ENCODE measurements at places on chromosomes 2 and 18.

DNA sequence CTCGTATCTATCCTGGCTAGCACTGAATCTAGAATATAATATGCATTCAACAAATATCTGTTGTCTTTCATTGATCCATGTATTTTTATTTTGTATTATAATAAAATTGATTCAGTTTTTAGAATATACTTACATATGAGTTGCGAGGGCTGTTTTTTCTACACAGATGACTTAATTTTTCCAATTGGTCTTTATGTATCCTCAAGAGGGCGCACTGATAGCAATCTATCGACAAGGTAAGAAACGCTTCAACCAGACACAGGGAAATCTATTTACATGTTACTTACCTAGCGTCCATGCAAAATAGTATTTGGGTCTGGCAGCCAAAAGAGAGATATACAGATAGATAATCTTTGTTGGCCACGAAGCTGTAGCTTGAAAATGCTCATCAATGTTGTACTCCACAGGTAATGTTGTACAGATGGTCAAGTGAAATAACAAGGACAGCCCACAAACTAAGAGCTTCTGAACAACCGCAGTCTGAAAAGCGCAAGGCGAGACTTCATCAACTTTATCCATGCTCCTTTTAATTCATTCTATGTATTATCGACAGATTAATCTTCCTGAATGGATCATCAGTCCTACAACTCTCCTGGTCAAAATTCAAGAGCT is 35.5 kb upstream of the KIDINS220 start:
- no peaks in the 10 kb centered on the region for H3K4me1 ChIP-seq
- H3K36me3 ChIP-seq = no peaks in the 10 kb centered on the region
- no peak overlapping the region for H3K27ac ChIP-seq
- DNase-seq = no peak

DNA sequence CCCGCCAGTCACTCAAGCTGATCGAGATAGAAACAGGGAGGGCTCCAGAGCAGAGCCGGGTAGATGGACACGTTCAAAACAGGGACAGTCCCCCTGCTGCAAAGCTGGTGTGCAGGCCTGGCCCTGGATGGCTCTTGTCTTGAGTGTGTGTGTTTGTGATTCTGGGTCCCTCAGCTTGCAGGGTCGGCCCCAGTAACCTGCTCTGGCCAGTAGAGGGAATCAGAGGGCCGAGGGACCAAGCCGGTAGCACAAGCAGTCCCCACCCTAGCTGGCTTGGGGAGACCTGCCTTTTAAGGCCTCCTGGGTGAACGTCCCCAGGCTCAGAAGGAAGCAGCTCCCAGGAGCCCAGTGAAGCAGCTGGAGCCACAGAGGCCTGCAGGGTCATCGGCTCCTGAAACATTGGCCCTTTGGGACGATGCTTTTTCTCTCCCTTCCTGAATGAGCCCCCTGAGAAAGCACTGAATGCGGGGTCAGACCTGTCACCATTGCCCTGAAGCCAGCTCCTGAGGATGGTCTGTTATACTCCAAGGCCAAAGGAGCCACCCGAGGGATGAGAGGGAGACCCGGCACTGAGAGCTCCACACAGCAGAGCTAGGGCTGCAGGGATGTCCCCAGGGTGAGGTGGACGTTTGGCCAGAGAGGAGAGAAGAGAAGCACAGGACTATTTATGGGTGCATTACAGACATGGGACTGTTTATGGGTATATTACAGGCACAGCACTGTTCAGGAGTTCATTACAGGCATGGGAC is 15.4 kb upstream of the MLPH start:
- H3K27me3 ChIP-seq = no peaks in the 10 kb centered on the region
- no peak overlapping the region for H3K4me3 ChIP-seq
- H3K4me1 ChIP-seq = no peaks in the 10 kb centered on the region
- no peak for DNase-seq
- peak overlapping the region; percentile 8 for H3K27ac ChIP-seq
- H3K36me3 ChIP-seq = no peaks in the 10 kb centered on the region

GRCh38 chr2:84137034-84137433 is 322.0 kb downstream of the SUCLG1 start:
- no peak overlapping the region for H3K4me3 ChIP-seq
- H3K27ac ChIP-seq = no peak overlapping the region
- no peaks in the 10 kb centered on the region for H3K4me1 ChIP-seq
- no peaks in the 10 kb centered on the region for H3K27me3 ChIP-seq
- DNase-seq = no peak
- no peaks in the 10 kb centered on the region for H3K36me3 ChIP-seq

DNA sequence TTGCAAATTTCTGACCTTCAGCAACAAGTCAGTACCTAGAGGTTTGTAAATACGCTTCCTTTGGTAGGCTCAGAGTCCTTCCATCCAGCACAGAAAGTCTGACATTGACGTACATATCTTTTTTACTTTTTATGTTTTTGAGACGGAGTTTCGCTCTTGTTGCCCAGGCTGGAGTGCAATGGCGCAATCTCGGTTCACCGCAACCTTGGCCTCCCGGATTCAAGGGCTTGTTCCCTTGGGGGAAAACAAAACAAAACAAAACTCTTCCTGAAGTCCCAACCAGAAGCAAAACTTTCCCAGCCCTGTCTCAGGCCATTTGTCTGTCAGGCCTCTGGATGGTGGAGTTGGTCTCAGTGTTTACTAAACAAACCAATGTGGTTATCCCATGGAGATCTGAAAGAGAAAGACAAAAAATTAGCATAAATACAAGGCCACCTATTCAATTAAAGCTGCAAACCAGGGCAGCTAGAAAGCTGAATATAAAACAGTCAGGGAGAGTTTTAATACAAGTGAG is 29.6 kb upstream of the ATL2 start:
- no peak overlapping the region for H3K4me3 ChIP-seq
- no peaks in the 10 kb centered on the region for H3K27me3 ChIP-seq
- peak overlapping the region; percentile 59 for H3K27ac ChIP-seq
- peak; percentile 35 for DNase-seq
- H3K36me3 ChIP-seq = no peaks in the 10 kb centered on the region

GRCh38 chr2:26805241-26805676 is 19.4 kb downstream of the CENPA start:
- H3K4me3 ChIP-seq = no peak overlapping the region
- no peak for DNase-seq
- no peak overlapping the region for H3K27ac ChIP-seq
- no peaks in the 10 kb centered on the region for H3K36me3 ChIP-seq
- no peaks in the 10 kb centered on the region for H3K27me3 ChIP-seq
- H3K4me1 ChIP-seq = no peaks in the 10 kb centered on the region

- no peak for DNase-seq
- H3K27ac ChIP-seq = no peak overlapping the region
- H3K4me1 ChIP-seq = no peaks in the 10 kb centered on the region
Observed at GRCh38 chr18:55647331-55647730, 59.3 kb upstream of the TCF4 start.

DNA sequence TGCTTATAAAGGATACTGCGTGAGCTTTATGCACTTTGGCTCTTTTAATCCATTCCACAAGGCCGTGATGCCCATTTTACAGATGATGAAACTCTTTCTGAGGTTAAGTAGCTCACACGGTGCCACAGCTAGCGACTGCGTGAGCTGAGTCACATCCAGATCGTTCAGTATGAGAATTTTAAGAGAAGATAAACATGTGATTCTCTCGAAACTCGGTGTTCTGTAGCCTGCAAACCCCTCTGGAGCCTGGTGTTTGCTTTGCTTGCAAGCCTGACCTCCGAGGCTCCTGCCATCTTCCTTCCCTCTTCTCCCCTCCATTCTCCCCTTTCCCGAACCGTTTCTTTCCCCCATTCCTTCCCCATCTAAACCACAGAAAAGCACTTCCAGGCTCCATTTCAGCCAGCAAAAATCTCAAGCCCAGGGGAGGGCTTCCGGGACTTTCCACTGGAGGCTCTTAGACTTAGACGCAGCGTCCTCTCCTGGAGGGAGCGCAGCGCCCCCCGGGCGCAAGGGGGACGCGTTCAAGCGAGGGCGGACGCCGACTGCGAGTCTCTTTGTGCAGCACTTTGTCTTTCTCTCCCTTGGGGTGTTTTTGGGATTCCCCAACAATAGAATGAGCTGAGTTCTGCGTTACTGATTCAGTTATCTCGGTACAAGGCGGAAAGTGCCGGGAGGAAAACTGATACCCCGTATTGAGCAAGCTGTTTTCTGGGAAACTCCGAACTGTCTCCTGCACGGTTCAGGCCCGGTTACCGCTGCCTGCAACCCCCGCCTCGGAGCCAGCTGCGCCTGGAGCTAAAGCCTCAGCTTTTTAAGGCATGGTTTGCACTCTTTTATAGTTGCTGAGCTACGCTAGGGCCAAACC is 38.0 kb downstream of the CYP1B1 start:
- DNase-seq = peak; percentile 56
- H3K4me1 ChIP-seq = no peaks in the 10 kb centered on the region

DNA sequence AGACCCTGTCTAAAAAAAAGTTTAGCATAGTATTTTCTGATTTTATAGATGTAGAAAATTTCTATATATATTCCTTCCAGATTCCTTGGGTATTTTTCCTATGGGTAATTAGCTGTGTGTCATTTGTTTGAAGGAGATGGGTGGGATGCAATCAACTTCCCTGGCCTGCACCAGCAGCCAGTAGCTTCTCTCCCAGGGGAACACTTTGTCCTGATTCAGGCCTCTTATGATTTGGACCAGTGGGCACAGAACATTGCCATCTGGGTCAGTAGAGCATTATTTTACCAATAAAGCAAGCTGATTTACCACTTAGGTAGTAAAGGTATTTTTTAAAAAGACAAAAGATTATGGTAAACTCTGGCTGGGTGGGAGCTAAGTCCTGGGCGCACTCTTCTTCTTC is 26.9 kb downstream of the UBE2F start:
- no peaks in the 10 kb centered on the region for H3K4me1 ChIP-seq
- H3K36me3 ChIP-seq = no peaks in the 10 kb centered on the region
- H3K4me3 ChIP-seq = no peak overlapping the region
- no peak for DNase-seq
- H3K27ac ChIP-seq = no peak overlapping the region

DNA sequence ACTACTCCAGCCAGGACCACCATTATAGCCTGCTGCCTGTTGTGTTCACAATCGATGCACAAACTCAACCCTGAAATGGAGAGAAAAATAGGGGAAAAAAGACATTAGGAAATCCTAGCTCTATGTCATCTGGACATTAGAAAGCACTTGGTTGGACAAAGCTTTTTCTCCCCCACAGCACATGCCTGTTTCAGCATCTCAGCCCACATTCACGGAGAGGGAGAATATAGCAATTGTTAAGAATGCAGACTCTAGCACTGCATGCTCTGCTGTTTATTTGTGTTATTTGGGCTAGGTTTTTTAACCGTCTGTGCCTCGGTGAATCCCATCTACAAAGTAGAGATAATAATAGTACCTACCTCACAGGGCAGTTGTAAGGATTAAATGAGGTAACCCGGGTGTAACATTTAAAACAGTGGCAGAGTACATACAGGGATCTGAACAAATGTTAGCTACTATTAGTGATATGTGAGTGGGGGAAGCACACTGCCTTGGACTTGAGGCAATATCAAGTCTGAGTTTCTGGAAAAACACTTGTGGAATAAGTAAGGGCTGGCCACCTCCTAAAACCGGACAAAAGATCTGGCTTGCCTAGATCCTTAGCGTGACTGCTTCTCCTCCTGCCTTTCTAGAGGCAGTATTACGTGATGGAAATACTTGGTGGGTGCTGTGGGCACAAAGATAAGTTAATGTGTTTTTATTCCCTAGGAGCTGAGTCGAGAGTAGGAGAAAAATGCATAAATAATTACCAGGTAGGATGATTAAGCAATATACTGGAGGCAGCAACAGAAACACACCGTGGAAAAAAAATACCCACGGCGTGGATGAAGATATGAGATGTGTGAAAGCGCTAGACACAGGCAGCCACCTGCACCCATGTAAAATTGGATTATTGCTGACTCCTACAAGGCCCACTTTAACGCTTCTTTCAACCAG is 1.0 kb upstream of the PPP1CB start:
- peak overlapping the region; percentile 98 for H3K4me3 ChIP-seq
- peak overlapping the region; percentile 100 for H3K27ac ChIP-seq
- no peaks in the 10 kb centered on the region for H3K27me3 ChIP-seq

DNA sequence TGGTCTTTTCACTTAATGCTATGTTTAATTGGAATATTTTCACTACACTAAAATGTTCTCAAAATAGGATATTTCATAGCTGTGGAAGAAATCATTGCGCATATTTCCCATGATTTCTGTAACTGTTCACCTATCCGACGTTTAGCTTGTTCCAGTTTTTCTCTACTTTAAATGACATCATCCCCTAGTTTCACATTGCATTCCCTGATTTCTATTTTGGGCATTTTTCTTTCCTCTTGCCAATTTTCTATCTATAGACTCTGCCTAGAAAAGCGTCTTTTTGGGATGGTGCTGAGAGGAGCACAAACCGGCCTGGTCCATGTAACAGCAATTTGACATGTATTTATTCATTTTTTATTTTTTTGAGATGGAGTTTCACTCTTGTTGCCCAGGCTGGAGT is 163.4 kb downstream of the SH3RF3 start:
- no peak overlapping the region for H3K4me3 ChIP-seq
- H3K27me3 ChIP-seq = no peaks in the 10 kb centered on the region
- no peaks in the 10 kb centered on the region for H3K4me1 ChIP-seq
- no peaks in the 10 kb centered on the region for H3K36me3 ChIP-seq

GRCh38 chr2:106054880-106055655 is 139.0 kb downstream of the UXS1 start:
- no peak overlapping the region for H3K27ac ChIP-seq
- no peaks in the 10 kb centered on the region for H3K36me3 ChIP-seq
- H3K27me3 ChIP-seq = no peaks in the 10 kb centered on the region
- H3K4me1 ChIP-seq = no peaks in the 10 kb centered on the region
- no peak overlapping the region for H3K4me3 ChIP-seq
- DNase-seq = no peak

DNA sequence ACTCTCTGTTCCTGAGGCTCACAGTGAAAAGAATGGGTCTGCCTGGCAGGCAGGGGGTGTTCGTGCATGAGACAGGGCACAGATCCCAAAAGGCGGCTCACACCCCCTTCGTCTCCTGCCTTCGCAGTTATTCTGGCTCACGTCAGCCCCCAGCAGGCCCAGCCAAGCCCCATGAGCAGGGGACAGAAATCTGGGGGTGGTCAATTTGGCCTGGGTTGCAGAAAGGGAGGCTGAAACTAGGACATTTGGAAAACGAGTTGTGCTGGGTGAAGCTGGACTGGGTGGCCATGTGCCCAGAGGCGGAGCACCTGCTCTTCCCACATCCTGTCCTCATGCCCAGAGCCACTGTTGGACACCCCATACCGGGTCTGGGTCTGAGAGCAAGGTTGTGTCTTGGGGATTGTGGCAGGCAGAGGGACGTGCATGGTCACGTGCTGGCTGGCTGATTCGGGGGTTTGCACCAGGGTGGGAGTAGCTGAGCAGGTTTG is 99.0 kb upstream of the MCFD2 start:
- no peak overlapping the region for H3K4me3 ChIP-seq
- no peaks in the 10 kb centered on the region for H3K27me3 ChIP-seq
- no peak for DNase-seq

- H3K4me3 ChIP-seq = no peak overlapping the region
- no peak for DNase-seq
- no peaks in the 10 kb centered on the region for H3K4me1 ChIP-seq
- H3K36me3 ChIP-seq = no peaks in the 10 kb centered on the region
- no peaks in the 10 kb centered on the region for H3K27me3 ChIP-seq
- no peak overlapping the region for H3K27ac ChIP-seq
Observed at GRCh38 chr2:207937823-207938222, 87.5 kb downstream of the PLEKHM3 start.

- no peak overlapping the region for H3K4me3 ChIP-seq
- no peaks in the 10 kb centered on the region for H3K36me3 ChIP-seq
- no peaks in the 10 kb centered on the region for H3K27me3 ChIP-seq
- no peaks in the 10 kb centered on the region for H3K4me1 ChIP-seq
- no peak for DNase-seq
Observed at GRCh38 chr2:122636097-122636496, 880.6 kb downstream of the TSN start.
